ENCODE measurements at places on chromosomes 13 and 19.

- DNase-seq = no peak
Observed at GRCh38 chr13:29903996-29904395, 53.6 kb upstream of the UBL3 start.

DNA sequence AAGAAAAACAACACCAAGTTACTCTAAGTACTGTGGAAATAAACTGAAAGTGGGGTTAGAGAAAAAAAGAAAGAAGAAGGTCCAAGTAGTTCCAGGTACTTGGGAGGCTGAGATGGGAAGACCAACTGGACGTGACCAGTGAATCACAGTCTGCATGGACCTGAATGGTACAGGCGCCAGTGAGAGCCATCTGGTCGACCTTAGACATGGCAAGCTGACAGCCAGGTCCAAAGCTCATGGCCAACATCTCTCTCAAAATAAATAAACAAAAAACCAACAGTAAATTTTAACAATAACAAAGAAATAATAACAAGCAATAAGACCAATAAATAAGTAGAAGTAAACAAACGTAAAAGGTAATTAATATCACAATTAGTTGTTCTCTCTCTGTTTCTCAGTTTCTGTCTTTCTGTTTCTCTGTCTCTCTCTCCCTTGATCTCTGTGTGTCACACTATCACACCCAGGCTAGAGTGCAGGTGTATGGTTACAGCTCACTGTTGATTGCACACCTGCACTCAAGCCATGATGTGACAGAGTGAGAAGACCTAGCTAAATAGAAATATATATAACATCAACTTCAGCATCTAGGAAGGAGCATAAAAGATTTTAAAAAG, 31.6 kb upstream of the ZNF724 start:
- no peak for DNase-seq

DNA sequence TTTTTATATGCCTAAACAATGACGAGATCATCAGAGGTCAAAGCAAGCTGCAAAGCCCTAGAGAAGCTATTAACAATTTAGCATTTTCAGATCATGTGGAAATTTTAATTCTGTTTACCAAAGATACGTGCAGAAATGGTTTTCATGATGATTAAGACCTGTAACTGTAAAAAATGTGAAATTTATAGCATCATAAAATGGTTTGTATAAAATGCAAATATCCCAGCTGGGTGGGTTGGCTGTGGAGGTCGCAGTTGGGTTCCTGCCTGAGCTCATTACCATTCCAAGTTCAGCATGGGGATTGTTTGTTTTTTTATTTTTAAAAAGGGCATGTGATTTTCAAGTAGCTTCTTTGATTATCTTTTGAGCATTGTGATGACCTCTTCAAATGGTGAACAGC, 47.9 kb upstream of the SIAH3 start:
- no peak for DNase-seq

GRCh38 chr13:44622261-44622660, 46.1 kb upstream of the TSC22D1 start:
- DNase-seq = no peak

- DNase-seq = no peak
Observed at GRCh38 chr13:86581706-86582105, 782.5 kb upstream of the SLITRK6 start.

DNA sequence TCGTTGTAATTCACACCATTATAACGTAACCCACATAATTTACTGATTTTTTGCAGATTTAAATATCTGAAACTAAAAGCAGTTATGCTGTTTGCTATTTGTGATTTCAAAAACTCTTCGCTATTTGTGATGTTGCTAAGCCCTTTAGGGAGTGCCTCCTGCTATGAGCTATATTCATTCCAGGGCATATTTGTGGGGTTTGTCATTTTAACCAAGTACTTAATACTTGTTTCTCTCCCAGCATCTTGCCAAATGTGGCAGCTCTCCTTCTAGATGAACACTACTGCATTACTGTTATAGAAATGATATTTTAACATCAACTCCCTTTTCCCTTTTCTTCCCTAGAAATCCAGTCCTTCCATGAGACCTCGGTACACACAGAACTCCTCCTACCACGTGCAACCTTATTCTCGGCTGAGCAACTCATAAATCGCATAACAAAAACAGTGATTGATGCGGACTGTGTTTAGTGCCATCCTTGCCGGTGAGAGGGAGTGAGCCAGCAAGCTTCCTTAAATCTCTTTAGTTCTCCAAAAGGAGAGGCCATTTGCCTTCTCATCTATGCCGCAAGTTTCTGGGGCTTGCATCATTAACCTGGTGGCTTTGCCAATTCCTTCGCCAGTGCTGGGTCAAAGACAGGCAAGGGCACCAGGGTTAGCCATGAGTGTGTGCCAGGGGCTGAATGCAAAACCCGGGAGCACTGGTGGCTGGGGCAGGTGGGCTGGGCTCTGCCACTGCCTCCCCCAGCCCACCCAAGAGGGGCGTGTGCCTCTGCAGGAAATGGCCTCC, 33.4 kb downstream of the RFX2 start:
- no peak for DNase-seq

DNA sequence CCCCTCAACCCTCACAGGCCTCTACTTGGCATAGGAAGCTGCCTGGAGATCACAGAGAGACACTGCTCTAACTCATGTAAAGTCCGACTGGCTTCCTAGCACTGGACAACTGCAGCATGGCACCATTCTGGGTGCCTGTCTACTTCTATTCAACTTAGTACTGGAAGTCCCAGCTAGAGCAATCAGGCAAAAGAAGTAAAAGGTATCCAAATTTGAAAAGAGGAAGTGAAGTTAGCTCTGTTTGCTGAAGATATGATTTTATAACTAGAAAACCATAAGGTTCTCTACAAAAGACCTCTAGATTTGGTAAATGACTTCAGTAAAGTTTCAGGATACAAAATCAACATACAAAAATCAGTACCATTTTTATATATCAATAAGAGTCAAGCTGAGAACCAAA, 1017.6 kb downstream of the PCDH9 start:
- DNase-seq = no peak

- DNase-seq = no peak
Observed at GRCh38 chr13:79803989-79804388, 323.0 kb downstream of the NDFIP2 start.

GRCh38 chr19:1163283-1163933, 10.7 kb downstream of the SBNO2 start:
- DNase-seq = no peak

DNA sequence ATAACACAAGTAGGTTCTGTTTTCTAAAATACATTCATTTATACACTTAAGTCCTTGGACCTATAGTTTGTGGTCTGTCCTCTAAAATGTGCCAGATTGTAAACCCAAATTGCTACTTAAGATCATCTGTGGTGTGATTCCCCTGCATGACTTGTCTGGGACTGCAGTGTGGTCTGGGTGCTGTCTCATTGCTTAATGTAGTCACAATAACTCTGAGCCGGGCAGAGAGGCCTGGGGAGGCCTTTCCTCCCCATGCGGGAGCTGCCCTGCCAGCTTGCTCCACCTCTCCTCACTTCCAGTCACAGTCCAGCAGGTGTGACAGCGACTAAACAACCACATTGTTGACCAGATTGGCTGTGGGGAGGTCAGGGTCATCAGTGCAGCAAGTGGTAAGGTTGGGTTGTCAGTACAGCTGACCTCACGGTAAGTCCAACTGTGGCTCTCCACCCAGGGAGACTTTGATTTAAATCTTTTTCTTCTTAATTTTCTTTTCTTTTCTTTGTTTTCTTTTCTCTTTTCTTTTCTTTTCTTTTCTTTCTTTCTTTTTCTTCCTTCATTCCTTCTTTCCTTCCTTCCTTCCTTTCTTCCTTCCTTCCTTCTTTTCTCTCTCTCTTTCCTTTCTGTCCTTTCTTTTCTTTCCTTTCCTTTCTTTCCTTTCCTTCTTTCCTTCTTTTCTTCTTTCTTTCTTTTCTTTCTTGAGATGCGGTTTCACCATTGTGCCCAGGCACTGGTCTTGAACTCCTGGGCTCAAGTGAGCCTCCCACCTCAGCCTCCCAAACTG, 4.4 kb upstream of the TUBA3C start:
- no peak for DNase-seq

- DNase-seq = no peak
Observed at GRCh38 chr19:33388725-33389420, 15.4 kb downstream of the CEBPG start.

DNA sequence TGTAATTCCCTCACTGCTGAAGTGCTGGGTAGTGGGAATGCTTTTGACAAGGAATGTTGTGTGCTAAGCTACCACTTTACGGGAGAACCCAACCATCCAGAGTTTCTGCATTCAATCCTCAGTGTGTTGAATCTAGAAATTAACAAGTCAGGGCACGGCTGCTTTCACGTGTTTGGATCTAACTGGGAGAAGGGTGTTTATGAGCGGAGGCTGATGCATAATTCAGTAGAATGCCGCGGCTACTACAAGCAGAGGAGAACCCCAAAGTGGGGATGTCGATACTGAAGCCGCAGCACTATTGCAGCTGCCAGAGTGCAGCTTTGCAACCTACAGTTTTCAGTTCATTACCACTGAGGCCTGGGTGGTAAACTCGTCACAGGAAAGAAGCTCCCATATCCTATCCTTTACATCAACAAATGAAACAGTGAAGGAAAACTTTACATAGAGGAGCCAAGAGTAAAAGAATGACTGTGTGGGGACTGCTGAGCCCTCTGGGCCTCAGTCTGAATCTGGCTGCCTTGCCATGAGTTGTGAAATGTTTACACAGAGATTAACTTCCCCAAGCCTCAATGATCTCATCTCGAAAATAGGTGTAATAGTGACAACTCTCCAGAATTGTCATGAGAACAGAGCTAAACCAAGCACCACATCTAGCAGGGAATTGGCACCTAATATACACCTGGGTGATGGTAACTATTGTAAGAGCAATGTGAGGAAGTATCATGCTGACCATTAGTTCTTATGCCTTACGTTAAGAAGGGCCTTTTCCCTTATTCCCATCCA, 531.7 kb downstream of the MYO16 start:
- DNase-seq = no peak

GRCh38 chr19:42380155-42380554, 9.9 kb downstream of the CNFN start:
- no peak for DNase-seq

GRCh38 chr13:26989261-26989956, 182.2 kb downstream of the USP12 start:
- DNase-seq = no peak

GRCh38 chr19:661427-662196, 1.4 kb downstream of the RNF126 start:
- peak; percentile 40 for DNase-seq

- DNase-seq = no peak
Observed at GRCh38 chr13:93437081-93437480, 210.5 kb downstream of the GPC6 start.

DNA sequence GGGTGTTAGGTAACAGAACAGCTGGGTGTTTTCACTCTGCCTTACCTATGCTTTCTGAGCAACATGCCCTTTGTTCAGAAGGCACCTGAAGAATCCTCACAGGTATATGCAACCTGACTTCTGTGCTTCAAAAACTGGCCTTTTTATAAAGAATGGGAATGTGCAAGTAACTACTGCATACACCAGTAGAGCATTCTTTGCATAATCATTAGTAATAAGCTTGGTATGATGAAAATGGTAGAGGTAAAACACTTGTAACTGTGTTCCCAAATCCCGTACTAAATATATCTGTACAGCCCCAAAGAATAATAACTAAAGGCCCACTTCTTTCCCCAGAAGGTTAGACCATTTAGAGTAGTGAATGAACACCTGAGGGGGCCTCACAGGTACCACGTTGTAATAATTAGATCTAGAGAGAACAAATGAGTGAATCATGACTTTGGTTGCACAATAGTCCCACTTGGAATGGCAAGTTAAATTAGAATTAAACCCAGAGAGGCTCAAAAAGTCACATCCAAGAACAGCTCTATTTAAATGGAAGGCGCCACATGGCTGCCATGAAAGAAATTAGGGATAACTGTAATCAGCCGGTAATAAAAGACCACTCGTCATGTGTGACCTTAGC, 413.9 kb downstream of the KLF12 start:
- no peak for DNase-seq

DNA sequence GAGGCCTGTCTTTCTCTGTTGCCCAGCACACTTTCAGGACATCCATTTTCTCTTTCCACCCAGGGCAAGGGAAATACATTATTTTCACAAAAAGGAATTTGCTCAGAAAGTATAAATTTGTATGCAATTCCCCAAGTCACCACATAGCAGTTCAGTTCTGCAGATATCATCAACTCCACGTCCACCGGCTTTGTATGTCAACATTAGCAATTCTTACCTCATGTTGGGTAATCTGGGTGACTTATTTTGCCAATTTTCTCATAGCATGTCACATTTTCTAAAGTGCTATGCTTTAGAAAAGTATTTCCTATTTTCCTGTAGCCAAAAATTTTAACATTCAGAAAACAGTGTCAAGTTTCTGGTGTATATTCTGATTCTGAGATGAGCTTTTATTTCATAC, 501.8 kb downstream of the EFNB2 start:
- DNase-seq = no peak

DNA sequence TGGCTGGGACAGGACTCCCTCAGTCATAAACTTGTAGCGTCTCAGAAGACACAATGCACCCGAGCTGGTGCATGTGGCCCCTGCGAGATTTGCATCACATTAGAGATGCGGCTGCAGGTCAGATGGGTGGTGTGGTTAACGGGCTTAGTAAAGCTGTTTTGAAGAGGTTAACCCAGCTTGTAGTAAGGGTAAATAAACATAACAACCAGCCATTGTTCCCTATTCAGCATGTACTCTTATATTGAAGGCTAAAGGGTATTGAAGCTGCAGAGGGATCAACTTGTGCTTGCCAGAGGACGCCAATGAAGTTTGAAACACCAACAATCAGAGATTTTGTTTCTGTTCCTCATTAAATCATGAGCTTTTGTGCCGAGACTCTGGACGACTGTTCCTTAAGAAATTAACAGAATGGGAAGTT, 79.4 kb downstream of the ZIC5 start:
- no peak for DNase-seq

GRCh38 chr13:112205990-112206389, 139.0 kb downstream of the SOX1 start:
- DNase-seq = no peak
